Activated CD4-positive, alpha-beta memory T cell treated with anti-CD3 and anti-CD28 coated beads, Interleukin-2, amount 10 ng/mL, durations not matched to agents 7 days and 5 days (primary cell): ENCODE measurements at places on chromosomes 5 and 9. TPM values are rescaled to one million over a fixed set of nuclear protein-coding genes. Genes with fewer than 3 reads are reported as not detected.

RABL6 gene
- 96.0 TPM for total RNA-seq

C9orf153 gene
- total RNA-seq = not detected

LCN12 gene
- total RNA-seq = 2.9 TPM

NOXA1 gene
- 0.50 TPM for total RNA-seq

AGXT2 gene
- not detected for total RNA-seq

GRM6 gene
- not detected for total RNA-seq

PCDH12 gene
- total RNA-seq = 2.2 TPM

OR1B1 gene
- total RNA-seq = not detected

CER1 gene
- total RNA-seq = not detected

PCDHB5 gene
- total RNA-seq = not detected

SLCO6A1 gene
- total RNA-seq = not detected

HNRNPA0 gene
- 24.0 TPM for total RNA-seq

CCNO gene
- not detected for total RNA-seq

GFI1B gene
- total RNA-seq = not detected

DNA sequence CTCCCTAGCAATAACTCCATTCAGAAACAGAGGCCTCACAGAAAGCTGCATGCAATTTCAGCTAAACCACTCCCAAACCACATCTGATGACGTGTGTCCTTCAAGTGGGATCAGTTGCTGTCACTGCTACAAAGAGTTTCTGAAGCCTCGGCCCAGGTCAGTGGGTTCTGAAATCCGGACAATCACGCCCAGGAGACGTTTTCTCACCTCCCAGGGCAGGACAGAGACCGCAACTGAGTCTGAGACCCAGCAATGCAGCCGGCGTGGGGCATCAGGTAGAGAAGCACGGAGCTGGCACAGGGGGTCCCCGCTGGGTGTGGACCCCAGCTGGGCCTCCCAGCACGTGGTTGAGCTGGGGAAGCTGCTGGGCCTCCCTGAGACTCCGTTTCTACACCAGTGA, 2.6 kb upstream of the UBE2QL1 start:
- no peak for DNase-seq

- no peak for DNase-seq
These were observed 15.7 kb downstream of the BDP1 start for GRCh38 chr5:71471193-71471592.

- DNase-seq = no peak
These were observed 204.4 kb upstream of the DMRT1 start for GRCh38 chr9:636931-637591.

GRCh38 chr9:20753761-20754160, 69.7 kb downstream of the FOCAD start:
- DNase-seq = no peak

- no peak for DNase-seq
These were observed 43.2 kb downstream of the GABBR2 start for GRCh38 chr9:98665501-98665900.

DNA sequence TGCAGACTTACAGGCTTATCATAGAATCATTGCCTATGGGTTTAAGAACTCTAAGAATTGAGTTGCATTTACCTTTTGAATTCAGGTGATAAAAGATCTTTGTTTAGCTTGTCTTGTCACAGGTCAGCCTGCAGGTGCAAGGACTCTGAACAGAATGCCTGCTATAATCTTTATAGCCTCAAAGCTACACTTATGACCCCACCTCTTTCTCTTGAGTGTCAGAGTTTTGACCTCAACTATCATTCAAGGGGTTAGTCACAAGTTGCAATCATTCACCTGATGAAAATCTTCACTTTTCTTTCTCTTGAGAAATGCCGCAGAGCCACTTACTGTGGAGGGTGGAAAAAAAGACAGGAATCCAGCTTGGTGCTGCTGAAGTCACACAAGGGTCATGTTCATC, 49.5 kb downstream of the ERCC6L2 start:
- DNase-seq = no peak

GRCh38 chr5:38598994-38599617, 42.7 kb upstream of the LIFR start:
- no peak for DNase-seq

DNA sequence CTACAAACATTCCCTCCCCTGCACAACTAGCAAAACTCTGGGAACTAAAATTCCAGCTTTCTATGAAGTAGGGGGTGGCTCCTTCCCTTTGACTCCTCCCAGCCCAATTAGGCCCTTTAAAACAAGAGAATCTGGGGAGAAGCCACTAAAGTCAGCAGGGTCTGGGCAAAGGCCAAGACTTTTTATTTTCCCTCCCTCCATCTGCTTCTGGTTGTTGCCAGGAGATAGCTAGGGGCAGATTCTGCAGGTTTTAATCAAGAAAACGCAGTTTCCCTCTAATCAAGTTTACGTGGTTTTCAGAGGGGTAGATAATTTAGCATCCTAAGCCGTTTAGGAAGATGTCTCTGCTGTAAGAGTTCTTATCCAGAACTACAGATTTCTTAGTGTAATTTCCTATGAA, 114.5 kb upstream of the CDH6 start:
- no peak for DNase-seq

DNA sequence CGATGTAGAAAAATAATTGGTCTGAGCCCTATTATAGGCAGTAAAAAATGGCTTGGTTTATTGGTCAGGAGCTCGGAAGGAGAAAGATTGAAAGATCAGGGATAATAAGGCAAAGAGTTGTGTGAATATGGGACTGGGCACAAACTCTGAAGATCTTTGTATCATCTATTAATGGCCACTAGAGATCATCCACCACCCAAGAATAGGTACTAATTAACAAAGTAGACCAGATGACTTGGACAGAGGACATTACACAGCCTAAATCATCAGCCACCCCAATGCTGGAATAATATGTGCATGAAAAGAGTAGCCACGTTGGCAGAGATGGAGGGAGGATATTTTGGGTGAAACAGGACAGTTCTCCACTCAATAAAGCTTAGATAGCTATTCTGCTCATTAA, 364.1 kb downstream of the EFNA5 start:
- DNase-seq = no peak

GRCh38 chr5:136089791-136090190, 42.9 kb upstream of the SMAD5 start:
- no peak for DNase-seq

GRCh38 chr9:85157772-85158171, 488.2 kb downstream of the NTRK2 start:
- no peak for DNase-seq

DNA sequence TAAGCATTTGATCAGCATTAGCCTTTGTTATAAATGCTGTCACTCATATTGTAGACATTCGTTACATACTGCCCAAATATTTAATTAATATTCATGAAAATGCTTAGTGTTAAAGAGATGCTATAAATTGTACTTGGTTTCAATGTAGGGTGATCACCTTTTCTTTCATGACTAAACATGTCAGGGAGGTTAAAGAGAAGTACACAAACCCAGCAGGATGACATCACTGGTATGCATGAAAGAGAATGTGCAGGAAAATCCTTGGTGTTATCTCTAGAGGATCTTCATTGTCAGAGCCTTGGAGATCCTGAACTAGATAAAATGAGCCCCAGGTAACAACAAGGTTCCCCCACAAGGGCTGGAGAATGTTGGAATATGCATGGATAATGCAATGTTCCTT, 33.0 kb upstream of the SV2C start:
- DNase-seq = no peak

DNA sequence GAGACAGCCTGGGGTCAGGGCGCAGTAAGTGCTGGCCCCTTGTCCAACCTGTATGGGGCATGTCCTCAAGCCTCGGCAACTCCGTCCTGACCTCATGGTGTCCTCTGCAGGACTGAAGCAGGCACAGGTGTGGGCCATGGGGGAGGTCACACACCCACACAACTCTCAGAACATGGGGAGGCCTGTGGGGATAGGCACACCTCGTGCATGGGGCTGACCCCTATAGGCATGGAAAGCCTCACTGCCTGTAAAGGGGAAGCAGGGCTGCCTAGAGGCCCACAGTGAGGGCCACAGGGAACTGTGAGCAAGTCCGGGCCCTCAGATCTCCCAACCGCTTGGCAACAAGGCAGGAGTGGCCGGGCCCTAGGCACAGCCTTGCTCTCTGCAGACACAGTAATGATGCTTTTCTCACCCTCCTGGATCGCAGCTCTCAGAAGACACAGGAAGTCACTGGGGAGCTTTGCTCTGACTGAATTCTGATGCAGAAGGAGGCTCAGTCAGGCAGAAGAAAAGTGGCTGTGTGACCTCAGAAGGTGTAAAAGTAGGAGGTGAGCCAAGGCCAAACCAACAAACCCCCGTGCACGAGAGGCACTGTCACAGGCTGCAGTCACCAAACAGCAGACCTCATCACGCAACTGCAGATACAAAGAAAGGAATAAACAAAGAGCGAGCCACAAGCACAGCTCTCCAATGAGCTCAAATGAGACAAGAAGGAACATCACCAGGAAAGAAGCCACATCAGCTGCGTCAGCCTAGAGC, 5.4 kb downstream of the IPPK start:
- DNase-seq = peak; percentile 33

GRCh38 chr9:70020217-70020616, 23.4 kb upstream of the MAMDC2 start:
- DNase-seq = no peak

DNA sequence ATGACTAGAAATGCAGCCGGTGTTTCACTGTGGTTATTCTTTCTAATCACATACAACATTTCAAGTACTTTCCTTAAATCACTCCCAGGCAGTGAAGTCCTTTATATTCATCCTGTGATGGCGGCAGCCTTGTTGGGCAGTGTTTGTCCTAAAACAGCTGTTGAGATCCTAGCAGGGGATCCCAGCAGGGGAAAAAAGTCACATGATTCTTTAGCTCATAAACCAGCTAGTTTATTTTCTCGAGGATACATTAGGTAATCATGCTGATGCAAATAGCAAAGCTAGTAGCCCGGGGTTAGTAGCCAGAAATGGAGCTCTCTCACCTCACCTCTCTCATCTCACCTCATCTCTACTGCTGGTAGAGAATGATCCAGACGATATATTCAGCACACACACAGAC, 70.5 kb downstream of the FOXD1 start:
- no peak for DNase-seq

GRCh38 chr9:84300271-84300670, 40.3 kb downstream of the SLC28A3 start:
- DNase-seq = no peak

DNA sequence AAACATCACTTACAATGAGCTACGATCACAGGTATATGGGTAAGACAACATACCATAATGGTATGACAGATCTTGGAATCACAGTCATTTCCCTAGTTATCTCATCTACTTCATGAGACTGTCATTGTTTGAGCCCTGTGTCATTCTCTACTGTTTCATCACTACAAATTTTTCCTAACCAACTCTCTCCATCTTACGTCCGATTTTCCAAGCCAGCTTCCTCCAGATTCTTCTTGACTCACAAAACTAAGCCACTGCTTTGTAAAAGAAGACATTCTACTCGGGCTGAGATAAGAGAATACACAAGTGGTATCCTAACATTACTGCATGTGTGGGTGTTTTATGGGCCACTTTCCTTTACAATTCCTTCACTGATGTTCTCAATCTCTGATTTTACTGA, 49.6 kb downstream of the SERINC5 start:
- no peak for DNase-seq

GRCh38 chr5:53333160-53333559, 147.3 kb upstream of the FST start:
- DNase-seq = no peak

GRCh38 chr9:33117796-33118195, 41.3 kb upstream of the SMU1 start:
- no peak for DNase-seq

GRCh38 chr9:71383308-71383940, 262.0 kb upstream of the TRPM3 start:
- DNase-seq = no peak

DNA sequence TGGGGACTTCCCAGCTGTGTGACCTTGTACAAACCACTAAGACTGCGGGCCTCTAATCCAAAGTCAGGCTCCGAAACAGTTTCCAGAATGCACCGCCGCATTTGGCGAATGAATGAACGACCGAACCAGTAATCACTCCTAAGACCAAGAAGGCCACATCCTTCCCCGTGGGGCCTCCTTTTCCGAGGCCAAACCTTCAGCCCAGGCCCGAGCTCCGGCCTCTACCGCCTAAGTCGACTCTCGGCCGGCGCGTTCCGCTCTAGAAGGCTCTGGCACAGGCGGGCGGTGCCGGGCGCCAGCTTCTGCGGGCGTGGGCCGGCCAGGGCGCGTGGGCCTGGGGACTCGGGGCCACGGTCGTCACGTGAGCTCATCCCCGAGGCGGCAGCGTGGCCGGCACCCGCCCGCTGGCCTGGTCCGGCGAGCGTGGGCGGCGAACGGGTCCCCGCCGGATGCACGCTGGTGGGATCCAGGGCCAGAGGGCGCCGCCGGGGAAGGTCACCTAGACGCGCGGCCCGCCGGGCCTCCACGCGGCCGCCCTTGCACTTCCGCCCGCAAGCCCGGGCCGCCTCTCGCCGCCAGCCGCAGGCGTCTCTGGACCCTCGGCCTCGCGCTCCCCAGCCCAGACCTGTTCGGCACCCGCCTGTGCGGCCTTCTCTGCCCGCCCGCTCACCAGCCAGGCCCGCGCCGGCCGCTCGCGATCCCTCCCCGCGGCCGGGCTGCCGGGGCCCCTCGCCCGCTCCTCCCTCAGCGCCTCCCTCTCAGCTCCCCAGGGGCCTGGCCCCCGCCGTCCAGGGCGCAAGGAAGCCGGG, 754 bp downstream of the VDAC1 start:
- peak; percentile 51 for DNase-seq

DNA sequence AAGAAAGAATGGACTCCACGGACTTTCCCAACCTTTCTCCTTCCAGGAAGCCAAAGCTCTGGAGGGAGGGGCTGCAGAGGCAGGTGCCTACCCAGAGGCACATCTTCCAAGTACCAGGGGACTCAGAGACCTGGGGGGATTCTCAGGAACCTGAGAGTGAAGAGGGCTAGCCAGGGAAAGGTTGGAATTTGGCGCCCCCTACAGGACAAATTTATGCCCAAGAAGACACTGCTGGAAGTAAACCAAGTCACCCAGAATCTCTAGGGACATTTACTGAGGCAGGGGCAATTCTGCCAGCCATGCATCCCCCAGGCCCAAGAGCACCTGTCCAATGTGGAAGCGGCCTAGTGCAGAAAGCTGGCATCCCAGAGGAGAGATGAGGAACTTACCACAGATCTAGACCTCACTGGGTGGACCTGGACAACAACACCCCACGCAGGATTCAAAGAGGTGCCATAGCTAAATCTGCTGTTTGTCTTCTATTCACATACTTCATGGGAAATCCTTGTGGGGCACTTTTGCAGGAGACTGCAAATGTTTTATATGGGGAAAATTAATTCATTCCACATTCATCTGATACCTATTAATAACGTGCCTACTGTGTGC, 25.9 kb upstream of the IDNK start:
- DNase-seq = peak; percentile 41

- DNase-seq = no peak
These were observed 24.5 kb upstream of the DUSP1 start for GRCh38 chr5:172795318-172795977.

GRCh38 chr5:58499231-58499630, 8.0 kb downstream of the GAPT start:
- DNase-seq = no peak

- DNase-seq = no peak
These were observed 124.6 kb downstream of the GNAQ start for GRCh38 chr9:77906991-77907390.

DNA sequence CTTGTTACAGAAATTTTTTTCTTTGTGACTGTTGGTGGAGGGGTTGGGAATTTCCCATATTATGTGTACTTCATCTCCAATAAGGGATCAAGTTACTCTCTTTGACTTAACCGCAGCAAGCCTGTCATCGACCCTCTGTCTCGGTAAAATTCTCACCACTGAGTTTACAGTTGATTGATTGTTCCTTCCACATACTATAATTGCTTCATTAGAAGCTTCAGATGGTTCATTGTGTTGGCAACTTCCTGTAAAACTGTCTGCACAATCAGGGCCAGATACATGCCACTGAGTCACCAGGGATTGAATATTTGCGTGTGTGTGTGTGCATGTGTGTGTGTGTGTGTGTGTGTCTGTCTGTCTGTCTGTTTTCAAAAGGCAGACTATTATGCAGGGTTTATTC, 176.6 kb downstream of the ZNF462 start:
- no peak for DNase-seq
